ENCODE measurements at places on chromosomes 2 and 18. TPM values are rescaled to one million over a fixed set of nuclear protein-coding genes. Genes with fewer than 3 reads are reported as not detected.

DNA sequence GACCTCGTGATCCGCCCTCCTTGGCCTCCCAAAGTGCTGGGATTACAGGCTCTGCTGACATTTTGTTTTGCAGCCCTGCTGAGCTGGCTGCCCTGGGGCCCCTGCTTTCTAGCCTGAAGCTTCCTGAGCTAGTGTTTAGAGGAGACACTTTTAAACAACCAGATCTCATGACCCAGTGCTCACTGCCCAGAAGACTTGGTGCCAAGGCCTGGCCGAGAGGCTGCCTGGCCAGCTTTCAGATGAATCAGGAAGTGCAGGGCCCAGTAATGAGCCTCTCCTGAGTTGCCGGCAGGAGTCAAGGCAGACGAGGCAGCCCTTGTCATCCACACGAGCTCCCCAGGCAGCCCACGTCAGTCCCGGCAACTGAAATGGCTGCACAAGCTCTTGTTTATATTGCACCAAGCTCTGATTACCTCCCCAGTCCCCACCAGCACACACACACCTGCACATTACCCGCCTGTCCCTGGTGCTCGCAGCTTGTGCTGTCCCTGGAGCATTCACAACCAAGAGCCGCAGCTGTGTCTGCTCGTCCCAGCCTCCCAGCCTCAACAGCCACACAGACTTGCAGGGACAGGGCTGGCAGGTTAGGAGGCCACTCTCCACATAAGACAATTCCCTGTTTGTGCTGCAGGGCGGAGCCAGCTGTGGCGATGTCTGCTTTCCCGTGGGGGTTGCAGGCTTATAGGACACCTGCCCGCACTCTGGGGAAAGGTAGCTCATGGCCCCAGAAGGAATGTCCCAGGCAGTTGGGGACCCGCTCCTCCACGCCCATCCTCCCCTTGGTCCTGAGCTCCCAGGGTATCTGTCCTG lies 331.2 kb upstream of the MYT1L start:
- no peak overlapping the region for H3K4me3 ChIP-seq
- DNase-seq: no peak
- peaks cover 19% of the 10 kb centered on the region for H3K4me1 ChIP-seq
- H3K27ac ChIP-seq: peak overlapping the region; percentile 43

- no peak for DNase-seq
- no peaks in the 10 kb centered on the region for H3K36me3 ChIP-seq
- H3K4me1 ChIP-seq: no peaks in the 10 kb centered on the region
- H3K27ac ChIP-seq: no peak overlapping the region
- no peaks in the 10 kb centered on the region for H3K27me3 ChIP-seq
- no peak overlapping the region for H3K4me3 ChIP-seq
Measured at GRCh38 chr2:28993206-28993960, 12.3 kb downstream of the TOGARAM2 start.

GRCh38 chr2:152406119-152406835 lies 71.3 kb downstream of the FMNL2 start:
- no peak overlapping the region for H3K4me3 ChIP-seq
- H3K27ac ChIP-seq: peak overlapping the region; percentile 4
- H3K27me3 ChIP-seq: no peaks in the 10 kb centered on the region
- no peak for DNase-seq
- peaks cover 17% of the 10 kb centered on the region for H3K4me1 ChIP-seq

DNA sequence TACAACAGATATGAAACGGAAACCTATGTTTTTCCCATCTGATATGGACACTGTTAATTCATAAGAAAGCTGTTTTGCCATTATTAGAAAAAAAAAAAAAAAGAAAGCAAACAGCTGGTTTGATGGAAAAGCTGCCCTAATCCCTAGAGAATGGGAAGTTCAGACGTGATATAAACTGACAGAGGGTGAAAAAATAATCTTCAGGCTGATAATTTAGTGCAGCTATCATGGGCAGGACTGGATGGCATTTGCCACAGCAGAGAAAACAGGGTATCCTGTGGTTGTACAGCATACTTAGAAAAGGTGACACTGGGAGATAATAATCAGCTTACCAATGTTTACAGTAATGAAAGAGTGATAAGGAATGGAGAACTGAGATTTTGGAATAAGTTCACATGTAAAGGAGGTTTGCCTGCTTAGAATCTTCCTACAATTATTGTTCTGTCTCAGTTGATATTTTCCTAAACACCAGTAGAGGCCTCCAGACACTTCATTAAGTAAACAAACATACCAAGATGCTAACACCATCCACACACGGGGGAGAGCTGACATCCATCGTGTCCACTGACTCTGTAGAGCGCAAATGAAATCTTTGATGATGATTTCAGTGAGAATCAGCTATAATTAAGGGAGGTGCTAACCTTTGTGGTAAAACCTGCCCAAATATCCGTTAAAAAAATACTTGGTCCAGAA lies 211.6 kb upstream of the MMADHC start:
- H3K4me1 ChIP-seq: no peaks in the 10 kb centered on the region
- H3K4me3 ChIP-seq: no peak overlapping the region
- no peaks in the 10 kb centered on the region for H3K36me3 ChIP-seq

DNA sequence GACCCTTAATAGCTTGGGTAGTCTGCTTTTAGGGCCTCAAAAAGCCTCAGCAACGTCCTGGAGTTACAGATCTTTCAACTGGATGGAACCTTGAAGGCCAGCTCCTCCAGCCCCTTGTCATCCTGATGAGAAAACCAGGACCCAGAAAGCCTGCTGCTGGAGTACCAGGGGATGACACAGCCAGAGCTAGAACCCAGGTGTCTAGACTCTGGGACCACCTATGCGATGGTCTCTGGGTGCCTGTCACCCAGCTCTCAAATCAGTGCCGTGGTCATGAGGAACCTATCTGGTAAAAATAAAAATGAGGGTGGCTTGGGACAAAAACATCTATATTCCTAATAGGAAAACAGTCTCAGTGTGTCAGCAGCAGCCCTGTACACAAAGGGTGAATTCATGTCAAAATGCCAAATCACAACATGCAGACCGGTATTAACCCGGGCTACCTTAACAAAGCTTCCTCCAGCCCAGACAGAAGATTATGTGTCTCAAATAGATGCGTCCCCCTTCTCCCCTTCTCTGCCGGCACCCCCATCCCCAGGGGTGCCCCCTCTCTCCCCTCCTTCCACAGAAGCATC lies 28.5 kb downstream of the SMAD7 start:
- peaks cover 37% of the 10 kb centered on the region for H3K4me1 ChIP-seq
- peak overlapping the region; percentile 75 for H3K27ac ChIP-seq
- H3K36me3 ChIP-seq: no peaks in the 10 kb centered on the region
- H3K27me3 ChIP-seq: no peaks in the 10 kb centered on the region

Gene CPO
- not detected for total RNA-seq

GRCh38 chr2:195337597-195337996 lies 319.4 kb upstream of the SLC39A10 start:
- H3K4me3 ChIP-seq: no peak overlapping the region
- H3K36me3 ChIP-seq: no peaks in the 10 kb centered on the region
- no peak overlapping the region for H3K27ac ChIP-seq
- no peaks in the 10 kb centered on the region for H3K4me1 ChIP-seq
- no peak for DNase-seq

- H3K4me3 ChIP-seq: no peak overlapping the region
- H3K36me3 ChIP-seq: no peaks in the 10 kb centered on the region
- H3K27me3 ChIP-seq: no peaks in the 10 kb centered on the region
- no peak overlapping the region for H3K27ac ChIP-seq
- no peaks in the 10 kb centered on the region for H3K4me1 ChIP-seq
- DNase-seq: no peak
Measured at GRCh38 chr2:126808929-126809328, 89.8 kb upstream of the TEX51 start.

Gene SMARCAL1
- 10.3 TPM for total RNA-seq

Gene RAMP1
- total RNA-seq: 2.6 TPM

GRCh38 chr2:153349603-153350002 lies 129.0 kb downstream of the RPRM start:
- H3K27ac ChIP-seq: no peak overlapping the region
- H3K36me3 ChIP-seq: no peaks in the 10 kb centered on the region
- no peak overlapping the region for H3K4me3 ChIP-seq
- H3K4me1 ChIP-seq: no peaks in the 10 kb centered on the region
- no peak for DNase-seq
- H3K27me3 ChIP-seq: no peaks in the 10 kb centered on the region

DNA sequence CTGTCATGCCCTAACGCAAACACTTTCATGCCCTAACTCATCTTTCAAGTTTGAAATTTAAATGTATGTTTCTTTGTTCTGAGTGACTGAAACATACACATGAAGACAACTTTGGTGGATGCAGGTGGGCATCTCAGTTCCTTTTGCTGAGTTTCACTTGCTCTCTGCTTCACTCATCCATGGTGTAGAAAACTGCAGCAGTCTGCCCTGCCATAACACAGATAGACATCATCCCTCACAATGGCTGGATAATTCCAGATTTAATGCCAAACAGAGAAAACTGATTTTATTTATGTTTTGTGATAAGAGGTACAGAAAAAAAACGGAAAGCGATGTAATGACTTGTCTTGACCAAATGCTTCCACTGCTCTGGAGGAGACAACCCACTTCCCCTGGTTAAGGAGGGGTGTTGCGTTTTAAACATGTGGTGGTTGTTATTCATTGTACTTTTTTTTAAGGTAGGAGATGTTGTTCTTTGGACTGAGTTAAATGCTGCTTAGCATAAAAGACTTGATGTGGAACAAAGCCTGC lies 70.4 kb downstream of the RHBDD1 start:
- H3K4me1 ChIP-seq: no peaks in the 10 kb centered on the region
- H3K27ac ChIP-seq: peak overlapping the region; percentile 3
- no peaks in the 10 kb centered on the region for H3K36me3 ChIP-seq
- H3K27me3 ChIP-seq: no peaks in the 10 kb centered on the region

- H3K27me3 ChIP-seq: no peaks in the 10 kb centered on the region
- DNase-seq: no peak
- no peak overlapping the region for H3K4me3 ChIP-seq
- peaks cover 10% of the 10 kb centered on the region for H3K4me1 ChIP-seq
Measured at GRCh38 chr2:112001136-112001715, 53.8 kb upstream of the TMEM87B start.

- no peak overlapping the region for H3K27ac ChIP-seq
- peaks cover 76% of the 10 kb centered on the region for H3K27me3 ChIP-seq
- no peak for DNase-seq
- peaks cover 33% of the 10 kb centered on the region for H3K4me1 ChIP-seq
- peak overlapping the region; percentile 39 for H3K4me3 ChIP-seq
- no peaks in the 10 kb centered on the region for H3K36me3 ChIP-seq
Measured at GRCh38 chr2:29920631-29921559, 491 bp downstream of the ALK start.

Gene CFAP53
- total RNA-seq: not detected

GRCh38 chr2:238407566-238407965 lies 19.2 kb upstream of the ASB1 start:
- H3K27ac ChIP-seq: no peak overlapping the region
- H3K27me3 ChIP-seq: no peaks in the 10 kb centered on the region
- no peak for DNase-seq
- no peaks in the 10 kb centered on the region for H3K4me1 ChIP-seq

GRCh38 chr18:75162978-75163377 lies 46.0 kb downstream of the PTGR3 start:
- no peaks in the 10 kb centered on the region for H3K36me3 ChIP-seq
- no peak overlapping the region for H3K4me3 ChIP-seq
- no peaks in the 10 kb centered on the region for H3K4me1 ChIP-seq
- peaks cover 7% of the 10 kb centered on the region for H3K27me3 ChIP-seq
- no peak overlapping the region for H3K27ac ChIP-seq
- DNase-seq: no peak

Gene OR6B2
- total RNA-seq: not detected

DNA sequence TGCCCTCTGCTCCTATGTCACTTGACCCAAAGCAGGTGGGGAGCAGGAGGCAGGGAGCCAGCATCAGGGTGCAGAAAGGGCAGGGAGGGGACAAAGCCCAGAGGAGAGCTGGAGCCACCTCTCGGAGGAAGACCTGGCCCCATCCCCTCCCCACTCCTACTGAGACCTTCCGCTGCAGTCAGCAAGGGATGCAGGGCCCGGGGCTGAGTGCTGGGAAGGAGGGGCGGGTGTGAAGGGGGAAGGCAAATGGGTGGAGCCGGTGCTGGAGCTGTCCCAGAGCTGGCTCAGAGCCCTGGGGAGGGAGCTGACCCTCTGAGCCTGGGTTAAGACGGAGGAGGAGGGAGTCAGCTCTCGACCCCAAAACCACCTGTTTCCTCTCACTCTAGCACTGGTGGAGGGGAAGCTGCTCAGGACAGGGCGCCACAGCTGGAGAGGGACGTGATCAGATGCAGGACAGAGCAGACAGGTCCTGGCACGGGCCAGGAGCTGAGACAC lies 33.8 kb downstream of the HS1BP3 start:
- DNase-seq: no peak
- H3K27me3 ChIP-seq: no peaks in the 10 kb centered on the region
- H3K36me3 ChIP-seq: peaks cover 5% of the 10 kb centered on the region
- H3K4me3 ChIP-seq: no peak overlapping the region
- H3K4me1 ChIP-seq: peaks cover 100% of the 10 kb centered on the region

- no peaks in the 10 kb centered on the region for H3K36me3 ChIP-seq
- peak overlapping the region; percentile 21 for H3K27ac ChIP-seq
- no peaks in the 10 kb centered on the region for H3K4me1 ChIP-seq
- DNase-seq: no peak
Measured at GRCh38 chr2:158043181-158043948, 58.3 kb upstream of the UPP2 start.

GRCh38 chr18:71336576-71337210 lies 1047.8 kb downstream of the SOCS6 start:
- no peak overlapping the region for H3K27ac ChIP-seq
- no peaks in the 10 kb centered on the region for H3K36me3 ChIP-seq
- no peaks in the 10 kb centered on the region for H3K27me3 ChIP-seq
- no peak for DNase-seq
- H3K4me1 ChIP-seq: no peaks in the 10 kb centered on the region
- no peak overlapping the region for H3K4me3 ChIP-seq

Gene RNF125
- total RNA-seq: 10.7 TPM

Gene LRATD1
- total RNA-seq: 46.3 TPM

GRCh38 chr2:101946372-101947039 lies 45.3 kb upstream of the IL1R2 start:
- no peaks in the 10 kb centered on the region for H3K4me1 ChIP-seq
- H3K36me3 ChIP-seq: no peaks in the 10 kb centered on the region
- H3K27ac ChIP-seq: no peak overlapping the region
- H3K27me3 ChIP-seq: no peaks in the 10 kb centered on the region

DNA sequence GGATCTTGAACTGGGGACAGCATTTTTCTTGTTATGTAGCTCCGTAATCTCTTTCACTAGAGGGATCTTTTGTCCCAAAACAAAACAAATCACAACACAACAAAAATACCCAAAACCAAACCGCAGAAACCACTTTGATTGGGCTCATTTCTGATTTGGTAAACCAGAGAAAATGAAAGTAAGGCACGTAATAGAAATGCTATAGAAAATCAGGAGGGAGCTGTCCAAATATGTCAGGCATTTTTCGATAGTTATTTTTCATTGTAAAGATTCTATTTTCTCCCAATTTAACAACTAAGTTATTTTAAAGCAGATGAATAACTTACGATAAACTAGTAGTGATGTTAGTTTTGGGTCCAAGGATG lies 406.5 kb downstream of the XIRP2 start:
- peaks cover 34% of the 10 kb centered on the region for H3K4me1 ChIP-seq
- H3K27ac ChIP-seq: no peak overlapping the region
- DNase-seq: no peak

GRCh38 chr18:38940863-38941531 lies 1375.4 kb upstream of the CELF4 start:
- H3K27ac ChIP-seq: peak overlapping the region; percentile 49
- DNase-seq: no peak
- no peaks in the 10 kb centered on the region for H3K36me3 ChIP-seq
- no peaks in the 10 kb centered on the region for H3K27me3 ChIP-seq
- H3K4me1 ChIP-seq: no peaks in the 10 kb centered on the region

Gene BBS5
- 1.7 TPM for total RNA-seq
